SK-N-DZ (cell line): ENCODE measurements at places on chromosomes 1 and 21.

DNA sequence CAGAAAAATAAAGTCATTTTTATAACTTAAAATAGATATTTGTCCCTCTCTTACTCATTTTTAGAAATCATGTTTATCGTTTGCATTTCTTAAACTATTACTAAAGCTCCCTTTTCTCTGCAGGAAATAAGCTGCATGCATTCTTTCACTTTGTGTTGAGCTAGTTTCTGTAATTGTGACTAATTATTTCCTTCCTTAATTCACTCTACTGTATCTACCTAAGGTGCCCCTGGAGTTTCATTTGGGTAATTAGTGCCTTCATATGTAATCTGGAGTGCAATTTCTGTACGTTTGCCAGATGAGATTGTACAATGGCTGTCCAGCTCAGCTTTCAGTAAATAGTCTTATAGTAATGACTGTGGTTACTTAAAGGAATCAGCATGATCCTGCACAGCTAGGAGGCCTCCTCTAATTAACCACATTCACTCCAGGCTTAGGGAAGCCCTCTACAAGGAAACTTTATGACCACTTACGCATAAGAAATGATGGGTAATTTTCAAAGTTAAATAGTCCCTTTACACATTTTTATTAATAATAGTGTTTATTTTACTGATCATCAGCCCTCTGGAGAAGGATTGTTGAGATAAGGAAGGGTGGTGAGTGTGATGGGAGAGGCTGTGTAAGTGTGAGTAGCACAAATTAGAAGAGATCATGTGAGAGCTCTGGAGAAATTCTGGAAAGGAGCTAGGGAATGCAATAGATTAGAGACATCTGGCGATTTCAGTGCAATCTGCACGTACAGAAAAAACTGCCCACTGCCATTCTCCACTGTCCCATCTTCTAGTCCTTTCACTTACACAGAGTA, 86.8 kb downstream of the LRRC8C start:
- DNase-seq, result no peak

DNA sequence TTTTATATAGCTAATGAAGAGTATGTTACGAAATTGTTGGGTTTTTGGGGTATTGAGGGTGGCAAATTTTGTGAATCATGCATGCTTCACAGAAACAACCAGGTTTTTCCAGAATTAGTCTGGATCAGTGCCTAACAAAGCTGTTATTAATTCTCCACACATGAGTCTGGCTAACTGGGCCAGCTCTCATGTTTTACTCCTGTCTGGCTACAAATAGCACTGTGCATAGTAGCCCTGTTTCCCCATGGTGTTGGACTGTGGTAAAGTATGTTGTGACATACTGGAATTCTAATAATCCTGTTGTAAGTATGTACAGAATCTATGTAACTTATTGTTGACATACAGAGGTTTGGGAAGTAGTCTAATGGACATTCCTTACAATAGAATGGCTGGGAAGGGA, 35.8 kb downstream of the S100B start:
- no peak for DNase-seq

GRCh38 chr21:45547545-45547900, 5.3 kb upstream of the SLC19A1 start:
- no peak for DNase-seq

DNA sequence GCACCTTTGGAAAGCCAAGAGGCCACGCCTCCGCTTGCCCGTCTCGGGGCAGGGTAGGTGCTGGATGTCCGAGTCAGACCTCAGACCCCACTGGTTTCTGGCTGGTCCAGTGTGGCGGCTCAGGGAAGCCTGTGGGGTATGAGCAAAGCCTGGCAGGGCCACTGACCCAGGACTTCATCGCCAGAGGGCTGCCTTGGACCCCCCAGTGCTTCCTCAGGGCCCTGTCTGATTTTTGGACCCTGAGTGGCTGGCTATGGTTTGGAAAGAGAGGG, 20.4 kb downstream of the LHX4 start:
- DNase-seq, result no peak

GRCh38 chr1:109248797-109249629, at the start of gene CELSR2:
Gene CELSR2 (plus strand): TSS chr1:109249539. CDS start chr1:109250080, 541 bp downstream.
- DNase-seq, result peak; percentile 80

DNA sequence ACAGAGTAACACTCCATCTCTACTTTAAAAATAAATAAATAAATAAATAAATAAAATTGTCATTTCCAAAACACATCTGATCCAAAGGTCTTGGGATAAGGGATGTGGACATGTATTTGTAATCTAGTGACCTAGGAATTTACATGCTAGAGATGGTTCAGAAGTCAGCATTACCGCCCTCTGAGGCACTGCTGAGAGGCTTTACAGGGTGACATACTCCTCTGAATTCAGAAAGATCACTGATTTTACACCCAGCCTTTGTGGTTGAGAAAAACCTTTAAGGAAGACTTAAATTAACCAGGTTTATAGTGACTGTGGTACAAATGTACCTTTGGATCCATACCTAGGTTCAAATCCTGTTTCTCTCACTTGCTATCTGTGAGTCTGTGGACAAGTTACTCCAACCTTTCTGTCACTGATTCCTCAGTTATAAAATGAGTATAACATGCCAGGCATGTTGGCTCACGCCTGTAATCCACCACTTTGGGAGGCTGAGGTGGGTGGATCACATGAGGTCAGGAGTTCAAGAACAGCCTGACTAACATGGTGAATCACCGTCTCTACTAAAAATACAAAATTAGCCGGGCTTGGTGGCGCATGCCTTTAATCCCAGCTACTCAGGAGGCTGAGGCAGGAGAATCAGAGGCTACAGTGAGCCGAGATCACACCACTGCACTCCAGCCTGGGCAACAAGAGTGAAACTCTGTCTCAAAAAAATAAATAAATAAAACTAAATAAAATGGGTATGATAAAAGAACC, 20.1 kb downstream of the OSBPL9 start:
- DNase-seq, result no peak

DNA sequence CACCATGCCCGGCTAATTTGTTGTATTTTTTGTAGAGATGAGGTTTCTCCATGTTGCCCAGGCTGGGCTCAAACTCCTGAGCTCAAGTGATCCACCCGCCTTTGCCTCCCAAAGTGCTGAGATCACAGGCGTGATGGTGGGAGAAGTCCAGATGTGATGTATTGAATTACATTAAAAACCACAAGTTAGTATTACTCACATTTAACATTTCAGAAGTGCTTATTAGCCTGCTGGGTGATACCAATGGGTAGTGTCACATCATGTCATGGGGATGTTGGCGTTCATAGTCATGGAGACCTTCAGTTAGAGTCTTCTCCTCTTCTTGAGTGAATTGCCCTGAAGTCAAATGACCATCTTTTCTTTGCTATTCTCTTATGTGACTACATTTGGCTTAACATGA, 63.6 kb upstream of the VAMP3 start:
- DNase-seq, result no peak

DNA sequence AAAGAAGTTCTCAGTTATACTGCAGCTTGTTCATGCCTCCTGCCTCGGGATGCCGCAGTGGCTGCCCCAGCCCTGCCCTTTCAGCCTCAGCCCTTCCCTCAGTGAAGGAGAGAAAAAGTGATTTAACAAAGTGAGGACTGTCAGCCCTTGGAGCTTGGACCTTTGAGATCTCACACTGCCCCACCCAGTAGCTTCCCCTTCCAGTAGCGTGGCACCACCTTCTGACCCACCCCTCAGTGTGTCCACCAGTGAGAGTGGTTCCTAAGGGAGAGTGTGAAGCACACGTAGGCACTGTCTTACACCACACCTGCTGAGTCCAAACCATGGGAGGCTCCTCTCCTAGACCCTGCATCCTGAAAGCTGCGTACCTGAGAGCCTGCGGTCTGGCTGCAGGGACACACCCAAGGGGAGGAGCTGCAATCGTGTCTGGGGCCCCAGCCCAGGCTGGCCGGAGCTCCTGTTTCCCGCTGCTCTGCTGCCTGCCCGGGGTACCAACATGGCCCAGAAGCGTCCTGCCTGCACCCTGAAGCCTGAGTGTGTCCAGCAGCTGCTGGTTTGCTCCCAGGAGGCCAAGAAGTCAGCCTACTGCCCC, at the start of gene CDA:
CDA (plus strand) TSS at position 464 of the 592 bp plus-strand sequence; CDS start at position 497, 33 bp downstream.
- no peak for DNase-seq

DNA sequence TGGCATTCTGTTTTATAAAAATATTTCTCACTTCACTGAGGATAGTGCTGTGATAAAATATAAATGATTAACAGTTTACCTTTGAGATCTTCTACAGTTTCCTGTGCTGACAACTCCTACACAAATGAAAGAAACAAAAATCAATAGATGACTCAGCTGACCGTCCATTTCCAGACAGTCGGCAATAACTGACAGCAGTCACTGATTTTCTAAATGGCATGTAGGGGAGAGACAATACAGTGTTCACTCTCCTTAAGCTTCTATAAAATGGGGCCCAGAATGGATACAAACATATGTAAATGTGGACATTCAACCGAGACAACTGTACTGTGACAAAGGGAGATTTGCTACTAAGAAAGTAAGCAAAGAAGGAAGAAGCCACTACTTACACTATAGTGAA, 34.3 kb downstream of the PCNX2 start:
- DNase-seq, result no peak

- DNase-seq, result no peak
Measured at GRCh38 chr21:17441370-17441769, 71.5 kb upstream of the CXADR start.

DNA sequence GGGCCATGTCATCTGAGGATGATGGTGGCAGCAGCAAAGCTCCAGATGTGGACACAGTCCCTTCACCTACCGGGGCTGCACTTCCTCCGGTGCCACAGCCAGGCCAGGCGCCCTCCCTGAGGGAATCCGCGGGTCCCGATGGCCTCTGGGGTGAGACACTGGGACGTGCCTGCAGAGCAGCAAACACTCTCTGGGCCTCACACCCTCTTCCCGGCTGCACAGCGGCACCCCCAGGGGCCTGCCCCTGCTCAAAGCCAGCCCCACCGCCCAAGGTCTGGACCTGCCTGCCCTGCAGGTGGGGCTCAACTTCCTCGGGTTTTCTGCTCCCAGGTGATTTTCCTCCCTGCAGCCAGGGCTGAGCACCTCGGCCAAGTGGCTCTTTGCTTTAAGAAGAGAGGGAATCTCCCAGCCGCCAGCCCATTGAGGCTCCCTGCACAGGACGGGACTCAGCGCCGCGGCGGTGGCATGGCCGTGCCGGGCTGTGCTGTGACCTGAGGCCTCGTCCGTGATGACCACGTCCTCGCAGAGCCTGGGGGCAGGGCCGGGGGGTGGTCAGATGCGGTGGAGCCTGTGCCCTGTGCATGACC, 21.3 kb upstream of the COL18A1 start:
- no peak for DNase-seq

DNA sequence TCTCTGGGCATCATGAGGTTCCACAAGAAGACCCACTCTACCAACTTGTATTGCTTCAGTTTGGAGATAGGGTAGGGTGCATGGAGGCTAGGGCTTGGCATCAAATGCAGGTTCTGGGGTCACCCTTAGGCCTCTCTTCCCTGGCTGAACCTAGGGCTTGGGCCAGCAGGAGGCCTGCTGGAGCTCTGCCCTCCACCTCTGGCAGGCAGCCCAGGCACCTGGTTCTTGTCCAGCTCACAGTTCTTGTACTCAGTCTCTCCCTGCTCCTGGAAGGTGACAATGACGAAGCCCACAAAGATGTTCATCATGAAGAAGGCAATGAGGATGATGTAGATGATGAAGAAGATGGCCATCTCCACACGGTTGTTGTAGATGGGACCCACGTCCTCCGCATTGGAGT, 37.5 kb upstream of the KIF21B start:
- no peak for DNase-seq

DNA sequence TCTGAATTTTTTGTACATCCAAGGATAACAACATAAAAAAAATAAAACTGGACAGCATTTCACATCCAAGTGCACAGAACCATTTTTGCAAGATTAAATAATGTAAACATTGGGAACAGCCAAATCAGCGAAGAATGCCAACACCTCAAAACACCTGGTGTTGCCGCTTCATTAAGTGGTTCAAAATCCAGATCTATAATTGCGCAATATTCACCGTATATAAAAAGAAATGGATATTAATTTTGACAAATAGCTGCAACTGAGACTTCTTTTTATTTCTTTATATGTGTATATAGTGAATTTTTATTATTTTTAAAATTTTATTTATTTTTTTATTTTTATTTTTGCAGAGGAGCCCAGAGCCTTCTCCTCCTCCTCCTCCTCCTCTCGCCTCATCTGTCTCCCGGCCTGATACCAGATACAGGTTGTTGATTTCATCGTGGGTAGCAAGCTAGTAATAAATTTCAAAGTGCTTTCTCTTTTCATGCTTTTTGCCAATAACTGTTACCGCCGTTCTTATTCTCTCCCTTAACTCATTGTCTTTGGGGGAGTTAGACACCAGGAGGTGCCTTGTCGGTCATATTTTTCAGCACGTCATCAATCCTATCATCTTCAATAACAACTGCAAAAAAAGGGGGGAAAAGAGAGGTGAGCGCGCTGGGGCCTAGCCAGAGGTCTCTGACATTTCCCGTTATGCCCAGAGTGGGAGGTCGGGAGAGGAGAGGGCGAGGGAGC, 2.7 kb downstream of the CAMK2N1 start:
- no peak for DNase-seq

GRCh38 chr1:213947200-213947801, 40.5 kb upstream of the PROX1 start:
- DNase-seq, result peak; percentile 16

DNA sequence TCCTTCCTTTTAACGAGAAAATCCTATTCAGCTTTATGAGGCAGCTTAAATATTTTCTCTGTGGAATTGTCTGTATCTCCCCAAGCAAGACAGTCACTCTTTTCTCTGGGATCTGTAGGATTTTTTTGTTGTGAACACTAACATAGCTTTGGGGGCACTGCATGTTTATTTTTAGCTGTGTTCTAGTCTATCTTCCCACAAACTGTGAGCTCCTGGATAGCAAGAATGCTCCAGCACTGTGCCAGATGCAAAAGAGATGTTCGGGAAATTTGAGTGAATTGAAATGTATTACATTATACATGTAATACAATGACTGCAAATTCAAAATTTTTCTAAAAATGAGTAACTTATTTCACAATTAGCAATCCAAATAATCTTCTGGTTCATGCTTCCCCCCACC, 282.2 kb downstream of the PLPP3 start:
- DNase-seq, result no peak

GRCh38 chr1:215669806-215670491, 102.8 kb downstream of the KCTD3 start:
- no peak for DNase-seq

DNA sequence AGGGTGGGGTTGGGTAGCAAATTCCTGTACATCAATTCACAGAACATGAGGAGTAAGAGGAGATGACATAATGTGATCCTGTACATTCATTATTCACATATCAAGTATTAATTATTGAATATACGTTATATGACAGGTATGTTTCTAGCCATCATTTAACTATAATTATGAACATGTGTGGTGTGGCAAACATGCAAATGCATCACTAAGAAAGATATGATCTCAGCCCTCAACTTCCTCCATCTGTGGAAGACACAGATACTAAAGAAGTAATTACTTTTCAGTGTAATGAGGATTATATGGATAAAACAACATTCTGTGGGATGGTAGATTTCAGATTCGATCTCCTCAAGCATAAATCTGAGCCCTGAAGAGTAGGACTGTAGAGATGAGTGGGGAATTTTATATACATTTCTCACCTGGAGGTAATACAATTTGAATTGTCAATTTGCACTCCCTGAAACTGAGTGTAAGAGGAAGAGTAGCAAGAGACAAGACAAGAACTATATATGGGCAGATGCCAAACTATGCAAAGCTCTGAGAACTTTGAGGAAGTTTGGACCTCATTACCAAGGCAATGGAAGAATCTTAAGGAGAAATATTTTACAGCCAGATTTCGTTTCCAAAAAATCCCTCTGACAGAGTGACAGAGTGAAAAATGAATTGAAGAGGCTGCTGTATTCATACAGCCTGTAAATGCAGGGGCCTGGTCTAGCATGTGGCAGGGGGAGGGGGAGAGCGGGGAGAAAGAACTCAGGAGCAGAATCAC, 275.5 kb downstream of the TPR start:
- DNase-seq, result no peak

- DNase-seq, result no peak
Measured at GRCh38 chr1:159554696-159555095, 18.9 kb upstream of the OR10J5 start.
